ENCODE measurements at places on chromosomes 4 and X.

GRCh38 chrX:41116948-41117347, 31.7 kb downstream of the USP9X start:
- peak; percentile 76 for DNase-seq

DNA sequence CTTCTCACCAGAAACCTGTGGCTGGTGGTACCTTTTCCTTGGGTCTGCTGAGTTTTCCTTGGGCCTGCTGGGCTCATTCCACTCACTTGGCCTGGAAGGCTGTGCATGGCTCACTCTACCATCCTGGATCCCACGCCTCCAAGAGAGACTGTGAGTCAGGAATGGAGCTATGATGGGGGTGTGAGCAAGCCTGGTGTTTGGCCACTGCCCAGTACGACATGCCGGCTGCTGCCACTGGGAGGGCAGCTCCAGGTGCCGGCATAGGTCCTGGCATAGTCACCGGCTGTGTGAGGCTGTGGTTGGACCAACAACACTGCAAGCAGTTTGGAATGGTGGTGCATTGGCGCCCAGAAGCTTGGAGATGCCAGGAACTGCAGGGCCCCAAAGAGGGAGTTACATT, 721.7 kb downstream of the PCDH18 start:
- DNase-seq, result no peak

GRCh38 chr4:6695660-6696610, 2.3 kb downstream of the S100P start:
- DNase-seq, result peak; percentile 91

DNA sequence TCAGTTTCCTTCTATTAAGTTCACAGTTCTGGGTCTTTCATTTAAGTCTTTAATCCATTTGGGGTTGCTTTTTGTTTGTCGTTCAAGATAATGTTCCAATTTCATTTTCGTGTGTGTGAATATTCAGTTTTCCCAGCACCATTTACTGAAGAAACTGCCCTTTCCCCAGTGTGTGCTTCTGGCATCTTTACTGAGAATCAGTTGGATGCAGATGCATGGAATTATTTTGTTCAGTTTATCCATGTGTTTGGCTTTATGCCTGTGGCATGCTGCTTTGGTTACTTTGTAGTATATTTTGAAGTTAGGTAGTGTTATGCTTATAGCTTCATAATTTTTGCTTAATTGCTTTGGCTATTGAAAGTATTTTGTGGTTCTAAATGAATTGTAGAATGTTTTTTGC, 163.8 kb upstream of the HDX start:
- DNase-seq, result no peak

DNA sequence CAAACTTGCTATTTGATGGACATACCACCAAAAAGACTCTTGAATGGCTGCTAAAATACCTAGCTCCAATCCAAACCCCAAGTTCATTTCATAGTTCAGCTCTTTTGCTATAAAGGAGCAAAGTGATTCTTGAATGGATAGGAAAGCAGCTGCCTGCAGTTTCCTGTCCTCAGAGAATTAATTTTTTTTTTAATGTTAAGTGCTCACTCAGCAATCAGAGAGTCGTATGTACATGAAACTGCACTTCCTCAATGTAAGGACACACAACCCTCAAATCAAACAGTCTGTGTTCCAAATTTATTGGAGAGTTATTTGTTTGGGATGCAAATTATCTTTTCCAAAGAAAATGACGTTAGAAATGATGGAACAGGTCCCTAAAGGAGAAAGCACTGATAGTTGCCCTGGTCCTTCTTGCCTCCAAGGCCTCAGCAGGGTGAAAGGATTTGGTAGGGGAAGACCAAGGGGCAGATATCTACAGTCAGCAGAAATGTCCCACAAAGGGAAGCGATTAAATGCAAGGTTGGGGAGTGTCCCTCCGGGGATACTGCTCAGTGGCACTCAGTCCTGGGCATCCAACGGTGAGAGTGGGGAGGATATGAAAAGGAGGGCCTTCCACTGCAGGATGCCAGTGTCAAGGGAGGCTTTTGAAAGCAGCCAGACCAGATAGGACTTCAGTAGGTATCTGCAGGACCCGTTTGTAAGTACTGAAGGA, 67.2 kb upstream of the RASGEF1B start:
- DNase-seq, result no peak

DNA sequence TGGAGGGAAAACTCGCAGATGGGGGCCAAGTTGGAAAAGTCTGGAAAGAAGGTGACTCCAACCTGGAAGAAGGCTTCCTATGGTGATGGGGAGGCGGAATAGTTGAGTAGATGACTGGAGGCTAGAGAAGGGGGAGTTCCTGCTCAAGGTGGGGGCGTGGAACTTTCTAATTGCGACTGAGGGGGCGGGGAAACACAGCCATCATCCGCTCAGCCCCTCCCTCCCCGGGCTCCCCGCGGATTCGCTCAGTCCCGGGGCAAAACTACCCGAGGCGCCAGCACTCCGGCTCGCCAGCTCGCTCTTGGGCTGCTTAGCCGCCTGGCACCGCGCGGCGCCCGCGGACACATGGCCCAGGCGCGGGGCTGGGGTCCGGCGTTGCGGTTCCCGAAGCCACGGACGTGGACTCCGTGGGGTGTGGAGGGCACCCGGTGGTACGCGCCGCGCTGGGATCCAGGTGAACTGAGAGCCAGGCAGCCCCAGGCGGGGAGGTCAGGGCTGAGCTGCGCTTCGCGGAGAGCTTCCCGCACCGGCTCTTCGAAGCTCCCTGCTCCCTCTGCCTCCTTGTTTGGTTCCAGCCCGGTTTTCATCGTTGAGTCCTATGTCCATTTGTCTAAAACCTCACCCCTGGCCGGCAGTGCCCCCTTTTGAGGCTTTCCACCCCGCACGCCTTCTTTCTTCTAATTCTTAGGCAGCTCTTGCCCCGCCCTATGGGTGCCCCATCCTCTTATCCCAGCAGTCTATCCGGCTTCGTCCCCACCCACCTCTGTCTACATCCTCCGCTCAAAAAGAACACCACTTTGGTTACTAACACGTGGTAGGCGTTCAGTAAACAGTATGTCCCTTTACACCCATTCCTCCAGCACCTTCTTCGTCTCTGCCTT, 38.9 kb downstream of the STARD8 start:
- no peak for DNase-seq

- no peak for DNase-seq
Observed at GRCh38 chr4:61374447-61374891, 174.3 kb downstream of the ADGRL3 start.

DNA sequence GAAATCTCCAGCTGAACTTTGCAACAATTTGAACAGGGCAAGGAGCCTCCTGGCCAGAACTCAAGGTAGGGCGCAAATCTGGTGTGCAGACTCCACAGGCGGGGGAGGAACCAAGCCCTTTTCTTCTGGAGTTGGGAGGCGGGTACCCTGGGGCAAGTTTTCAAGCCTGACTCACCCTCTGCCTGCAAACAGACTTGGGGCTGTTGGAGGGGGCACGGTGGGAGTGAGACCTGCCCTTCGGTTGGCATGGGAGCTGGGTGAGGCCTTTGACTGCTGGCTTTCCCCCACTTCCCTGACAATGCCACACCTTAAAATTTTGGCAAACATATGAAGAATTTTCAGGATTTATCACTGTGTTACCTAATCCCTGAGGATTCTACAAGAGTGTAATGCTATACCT, 709.8 kb upstream of the DIAPH2 start:
- DNase-seq, result no peak

- no peak for DNase-seq
Observed at GRCh38 chr4:16026160-16026761, 57.6 kb downstream of the PROM1 start.

GRCh38 chr4:92246384-92246783, 57.4 kb upstream of the GRID2 start:
- no peak for DNase-seq

DNA sequence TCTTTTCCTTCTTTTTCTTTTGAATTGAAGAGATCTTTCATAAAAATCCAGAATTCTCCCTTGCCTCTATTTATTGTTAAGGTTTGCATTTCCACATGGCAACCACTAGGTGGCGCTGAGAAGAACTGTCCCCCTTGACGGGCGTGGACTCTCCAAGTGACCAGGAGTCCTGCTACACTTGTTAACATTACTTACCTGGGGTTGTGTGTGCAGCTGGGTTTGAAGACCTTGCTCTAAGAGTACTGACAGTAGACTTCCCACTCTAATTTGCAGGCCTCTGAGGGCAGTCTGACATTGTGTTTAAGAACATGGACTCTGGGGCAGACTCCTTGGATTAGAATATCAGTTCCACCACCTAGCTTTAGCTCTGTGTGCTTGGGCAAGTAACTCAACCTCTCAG, 52.8 kb downstream of the GPRIN3 start:
- DNase-seq, result peak; percentile 33

GRCh38 chr4:73646117-73646516, 25.9 kb upstream of the RASSF6 start:
- no peak for DNase-seq

DNA sequence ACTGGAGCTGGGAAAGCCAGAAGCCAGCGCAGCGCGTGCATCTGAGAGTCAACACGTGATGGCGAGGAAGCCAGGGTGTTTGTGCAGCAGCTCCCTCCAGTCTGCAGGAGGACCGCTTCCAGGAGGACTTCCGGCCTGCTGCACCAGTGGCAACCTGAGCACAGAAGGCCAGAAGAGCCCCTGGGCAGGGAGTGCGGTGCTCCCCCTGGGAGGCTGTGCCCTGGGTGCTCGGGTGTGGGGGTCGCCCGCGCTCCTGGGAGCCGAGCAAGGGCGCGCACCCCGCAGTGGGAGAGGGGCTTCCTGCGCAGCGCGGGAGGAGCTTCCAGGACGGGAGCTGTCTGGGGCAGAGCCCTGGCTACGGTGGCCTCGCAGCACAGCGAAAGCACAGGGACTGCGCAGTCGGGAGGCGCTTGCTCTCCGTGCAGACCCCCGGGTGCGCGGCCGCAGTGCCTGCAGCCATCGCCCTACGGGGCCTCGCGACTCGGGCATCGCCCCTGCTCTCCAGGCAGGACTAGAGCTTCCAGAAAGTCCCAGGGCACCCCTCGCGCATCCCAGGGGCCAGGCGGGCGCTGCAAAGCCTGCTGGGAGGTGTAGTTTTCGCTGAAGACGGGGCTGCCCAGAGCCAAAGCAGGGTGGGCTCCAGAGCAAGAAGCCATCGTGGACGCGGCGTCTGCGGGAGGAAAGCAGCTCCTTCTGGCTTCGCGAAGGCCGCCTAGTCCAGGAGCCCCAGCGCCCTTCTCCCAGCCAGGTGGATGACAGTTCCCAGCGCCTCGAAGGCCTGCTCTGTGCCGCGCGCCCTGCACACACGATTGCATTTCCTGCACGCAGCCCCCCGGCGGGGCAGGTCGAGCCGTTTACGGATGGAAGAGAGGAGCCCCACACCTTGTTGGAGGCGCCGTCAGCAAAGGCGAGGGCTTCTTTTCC, 24.1 kb upstream of the WFS1 start:
- DNase-seq, result no peak

- no peak for DNase-seq
Observed at GRCh38 chr4:6516762-6517161, 44.3 kb upstream of the PPP2R2C start.

DNA sequence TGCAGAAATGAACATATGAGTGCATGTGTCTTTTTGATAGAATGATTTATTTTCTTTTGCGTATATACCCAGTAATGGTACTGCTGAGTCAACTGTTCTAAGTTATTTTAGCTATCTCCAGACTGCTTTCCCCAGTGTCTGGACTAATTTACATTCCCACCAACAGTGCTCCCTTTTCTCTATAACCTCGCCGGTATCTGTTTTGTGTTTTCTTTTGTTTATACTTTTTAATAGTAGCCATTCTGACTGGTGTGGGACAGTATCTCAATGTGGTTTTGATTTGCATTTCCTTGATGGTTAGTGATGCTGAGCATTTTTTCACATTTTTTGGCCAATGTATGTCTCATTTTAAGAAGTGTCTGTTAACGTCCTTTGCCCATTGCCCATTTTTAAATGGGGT, 218.6 kb upstream of the KCNIP4 start:
- DNase-seq, result no peak

GRCh38 chr4:54032558-54033135, 31.8 kb downstream of the CHIC2 start:
- no peak for DNase-seq

GRCh38 chrX:109847257-109848187, 114.5 kb upstream of the ACSL4 start:
- DNase-seq, result no peak

- DNase-seq, result peak; percentile 68
Observed at GRCh38 chr4:3044870-3045819, 29.2 kb downstream of the HTT-AS start.

Measured in T-helper 1 cell (primary cell).